ENCODE measurements at places on chromosomes 5 and 9.

GRCh38 chr9:134216961-134217360 is 52.6 kb upstream of the RNU6ATAC start:
- no peak for DNase-seq

- DNase-seq, result no peak
Measured at GRCh38 chr5:96517295-96517694, 84.2 kb upstream of the PCSK1 start.

GRCh38 chr9:92359394-92359995 is 33.7 kb downstream of the CENPP start:
- DNase-seq, result no peak

GRCh38 chr5:1640421-1640881 is 116.7 kb upstream of the LPCAT1 start:
- no peak for DNase-seq

GRCh38 chr9:121138973-121139372 is 62.7 kb downstream of the RAB14 start:
- no peak for DNase-seq

DNA sequence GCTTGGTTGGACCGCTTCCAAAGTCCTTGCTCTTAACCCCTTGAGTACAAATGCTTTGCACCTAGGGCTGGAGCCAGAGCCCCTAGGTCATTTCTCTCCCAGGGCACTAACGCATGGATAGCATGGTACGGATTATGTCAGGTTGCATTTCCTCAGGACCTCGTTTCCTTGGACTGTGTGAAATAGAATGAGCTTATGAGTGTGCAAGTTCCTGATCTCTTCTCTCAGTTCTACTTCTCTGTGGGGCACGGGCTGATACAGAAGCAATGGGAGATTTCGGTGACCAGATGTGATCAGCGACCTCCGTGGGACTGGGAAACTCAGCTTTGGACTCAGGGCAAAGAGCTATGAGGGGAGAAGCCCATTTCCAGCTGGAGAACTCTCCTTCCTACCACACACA is 14.2 kb downstream of the SPARC start:
- DNase-seq, result no peak

GRCh38 chr9:79286992-79287707 is 284.6 kb upstream of the TLE4 start:
- no peak for DNase-seq

- no peak for DNase-seq
Measured at GRCh38 chr9:27663526-27663925, 90.2 kb upstream of the C9orf72 start.

Data from activated CD4-positive, alpha-beta T cell treated with anti-CD3 and anti-CD28 coated beads, Interleukin-2, amount 50 U/mL, for 4 hours (primary cell).